Iris pigment epithelial cell (primary cell): ENCODE measurements at places on chromosomes 2 and 18.

DNA sequence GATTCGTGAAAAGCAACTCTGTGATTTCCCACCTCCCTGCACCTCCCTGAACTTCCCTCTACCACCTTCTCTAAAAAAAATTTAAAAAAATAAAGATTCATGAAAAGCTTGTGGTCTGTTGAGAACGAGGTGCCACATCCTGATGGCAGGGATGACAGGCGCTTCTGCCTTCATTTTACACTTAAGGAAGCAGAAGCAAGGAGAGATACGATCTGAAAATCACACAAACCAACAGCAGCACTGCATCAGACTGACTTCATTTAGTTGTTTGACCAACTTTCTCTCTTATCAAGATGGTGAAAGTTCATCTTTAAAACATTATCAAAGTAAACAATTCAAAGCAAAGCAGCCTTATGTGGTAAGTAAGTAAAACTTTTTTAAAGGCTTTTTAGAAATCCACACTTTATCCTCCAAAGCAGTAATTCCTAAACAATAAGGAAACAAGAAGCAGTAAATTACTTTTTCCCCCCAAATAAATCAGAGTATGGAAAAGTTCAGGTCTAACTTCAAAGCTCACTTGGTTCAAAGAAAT, 15.5 kb downstream of the WDFY1 start:
- DNase-seq = peak; percentile 23

DNA sequence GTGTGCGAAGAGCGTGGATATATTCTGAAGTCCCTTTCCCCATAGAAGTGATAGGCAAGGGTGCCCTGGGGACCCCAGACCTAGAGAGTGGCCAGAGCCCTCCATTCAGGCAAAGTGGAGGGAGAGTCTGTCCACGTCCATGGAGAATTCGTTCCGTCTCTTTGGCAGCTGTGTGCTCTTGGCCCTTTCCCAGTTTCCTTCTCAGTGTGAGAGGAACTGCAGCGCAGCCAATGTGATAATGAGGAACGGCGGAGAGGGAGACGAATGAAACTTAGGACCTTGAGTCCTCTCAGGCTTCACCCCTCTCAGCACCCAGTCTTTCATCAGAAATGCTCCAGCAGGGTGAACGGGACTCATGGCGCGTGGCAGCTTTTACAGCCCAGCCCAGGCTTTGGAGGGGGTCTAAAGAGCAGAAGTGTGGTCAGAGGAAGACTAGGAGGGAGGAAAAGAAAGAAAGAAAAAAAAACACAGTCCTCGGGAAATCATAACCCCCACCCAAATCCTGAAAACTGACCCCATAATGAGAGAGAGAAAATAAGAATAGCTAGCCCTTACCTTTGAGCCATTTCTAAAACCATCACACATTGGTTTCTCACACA, 95.0 kb upstream of the RIOK3 start:
- DNase-seq = no peak

DNA sequence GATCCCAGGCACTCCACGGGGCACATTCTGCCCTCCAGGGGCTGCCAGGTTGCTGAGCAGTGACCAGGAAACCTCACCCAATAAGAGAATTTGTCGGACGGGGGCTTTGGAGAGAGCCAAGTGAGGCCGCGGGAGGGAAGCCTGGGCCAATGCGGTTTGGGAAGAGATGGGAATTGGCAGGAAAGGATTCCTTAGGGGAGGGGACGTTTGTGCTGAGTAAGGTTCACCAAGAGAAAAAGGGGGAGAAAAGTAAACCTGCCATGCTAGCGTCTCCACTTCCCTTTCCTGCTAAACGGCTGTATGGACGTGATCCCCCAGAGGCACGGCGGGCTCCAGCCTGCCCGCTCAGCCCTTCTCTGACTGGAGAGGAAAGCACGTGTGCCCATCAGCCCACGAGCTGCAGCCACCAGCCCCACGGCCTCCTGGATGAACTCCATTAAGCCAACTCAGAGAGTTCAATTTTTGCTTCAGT, 194.4 kb upstream of the ID2 start:
- no peak for DNase-seq

DNA sequence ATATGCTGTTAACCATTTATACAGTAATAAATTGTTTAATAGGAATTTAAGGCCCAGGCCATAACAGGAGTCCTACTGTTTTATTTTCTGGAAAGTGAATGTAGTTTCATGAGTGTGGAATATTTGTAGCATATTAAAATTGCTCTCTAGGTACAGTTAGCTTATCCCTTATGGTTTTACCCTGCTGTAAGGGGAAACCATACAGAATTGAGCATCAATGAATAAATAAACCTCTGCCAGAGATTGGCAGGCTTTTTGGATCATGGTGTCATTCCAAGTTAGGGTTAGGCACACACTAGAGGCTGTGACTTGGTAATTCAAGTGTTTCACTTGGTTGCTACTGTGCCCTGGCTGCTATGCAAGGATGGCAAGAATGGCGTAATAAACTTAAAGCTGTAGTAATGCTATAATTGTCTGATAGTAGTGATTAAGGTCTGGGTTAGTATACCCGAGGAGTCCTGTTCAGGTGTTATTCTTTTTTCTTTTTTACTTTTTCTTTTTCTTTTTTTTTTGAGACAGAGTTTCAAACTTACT, 30.4 kb downstream of the BMPR2 start:
- DNase-seq = no peak

- DNase-seq = no peak
Observed at GRCh38 chr2:23713351-23713750, 213.6 kb downstream of the ATAD2B start.

GRCh38 chr2:219356834-219357233, 24.3 kb upstream of the RESP18 start:
- no peak for DNase-seq

DNA sequence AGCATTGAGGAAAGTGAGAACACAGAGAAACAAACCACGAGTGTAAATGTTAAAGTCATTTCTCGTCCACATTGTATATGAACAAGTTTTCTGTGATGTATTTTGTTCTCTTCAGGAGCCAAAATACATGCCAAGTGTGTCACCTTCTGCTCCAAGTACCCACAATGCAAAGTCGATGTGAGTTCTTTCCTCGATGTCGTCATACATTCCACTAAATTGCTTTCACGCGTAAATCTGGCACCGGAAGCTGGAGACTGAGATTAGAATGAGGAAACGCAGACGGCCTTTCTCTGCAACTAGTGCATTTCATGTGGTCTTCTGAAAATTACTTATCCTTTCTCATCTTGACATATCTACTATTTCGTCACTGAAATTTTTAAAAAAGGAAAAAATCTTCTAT, 118.5 kb upstream of the SALL3 start:
- no peak for DNase-seq

DNA sequence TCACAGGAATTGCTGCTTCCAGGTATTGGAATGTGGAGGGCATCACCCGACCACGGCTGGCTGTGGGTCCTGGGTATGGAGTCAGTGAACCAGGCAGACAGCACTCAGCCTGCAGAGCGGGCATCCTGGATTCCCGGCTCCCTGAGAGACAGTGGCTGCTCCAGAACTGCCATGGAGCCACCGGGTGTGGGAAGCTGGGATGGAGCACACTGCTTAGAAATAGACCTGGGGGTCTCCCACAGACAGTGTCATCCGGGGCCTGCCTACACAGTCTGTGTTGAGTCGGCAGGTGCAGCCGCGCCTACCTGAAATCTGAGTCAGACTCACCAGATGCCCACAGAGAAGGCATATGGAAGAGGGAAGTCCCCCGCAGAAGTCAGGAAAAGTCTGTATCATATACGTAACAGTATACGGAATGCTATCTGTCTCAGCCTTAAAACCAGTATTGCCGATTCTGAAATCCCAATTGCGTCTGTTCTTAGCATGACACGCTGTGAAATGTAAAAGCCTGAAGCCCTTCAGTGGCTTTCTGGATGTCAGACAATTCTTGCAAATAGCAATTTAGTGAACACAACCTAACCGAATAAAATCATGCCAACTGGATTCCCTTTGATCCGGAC, 509.7 kb upstream of the MYT1L start:
- no peak for DNase-seq

DNA sequence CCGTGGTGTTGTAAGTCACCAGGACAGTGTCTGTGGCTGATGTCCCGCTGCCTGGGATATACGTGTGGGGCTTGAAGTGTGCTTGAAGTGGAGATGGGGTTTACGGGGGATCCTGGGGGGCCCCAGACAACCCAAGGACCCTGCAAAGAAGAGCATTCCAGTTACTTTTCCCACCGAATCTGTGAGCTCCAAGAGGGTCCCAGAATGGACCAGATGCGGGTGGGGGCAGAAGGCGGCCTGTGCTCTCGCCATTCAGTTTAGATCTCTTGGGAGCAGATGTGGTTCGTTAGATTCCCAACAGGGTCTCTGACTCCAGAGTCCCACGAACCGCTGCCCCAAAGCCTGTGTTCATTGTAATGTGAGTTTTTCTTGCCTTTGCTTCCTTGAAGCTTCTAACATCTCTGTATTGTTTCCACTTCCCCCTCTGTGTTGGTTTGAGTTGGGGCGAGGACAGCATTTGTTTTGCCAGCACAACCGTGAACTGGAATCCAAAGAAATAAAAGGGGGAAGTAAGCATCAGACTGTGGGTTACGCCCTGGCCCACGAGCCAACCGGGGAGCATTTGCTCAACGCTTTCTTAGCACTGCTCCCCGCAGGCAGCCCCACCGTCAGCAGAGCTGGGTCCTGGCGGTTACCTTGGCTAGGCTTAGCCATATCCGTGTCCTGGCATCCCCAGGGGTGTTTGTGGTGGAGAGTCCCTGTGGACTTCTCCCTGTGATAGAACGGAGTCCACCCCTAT, 92.1 kb downstream of the SH3BP4 start:
- no peak for DNase-seq

DNA sequence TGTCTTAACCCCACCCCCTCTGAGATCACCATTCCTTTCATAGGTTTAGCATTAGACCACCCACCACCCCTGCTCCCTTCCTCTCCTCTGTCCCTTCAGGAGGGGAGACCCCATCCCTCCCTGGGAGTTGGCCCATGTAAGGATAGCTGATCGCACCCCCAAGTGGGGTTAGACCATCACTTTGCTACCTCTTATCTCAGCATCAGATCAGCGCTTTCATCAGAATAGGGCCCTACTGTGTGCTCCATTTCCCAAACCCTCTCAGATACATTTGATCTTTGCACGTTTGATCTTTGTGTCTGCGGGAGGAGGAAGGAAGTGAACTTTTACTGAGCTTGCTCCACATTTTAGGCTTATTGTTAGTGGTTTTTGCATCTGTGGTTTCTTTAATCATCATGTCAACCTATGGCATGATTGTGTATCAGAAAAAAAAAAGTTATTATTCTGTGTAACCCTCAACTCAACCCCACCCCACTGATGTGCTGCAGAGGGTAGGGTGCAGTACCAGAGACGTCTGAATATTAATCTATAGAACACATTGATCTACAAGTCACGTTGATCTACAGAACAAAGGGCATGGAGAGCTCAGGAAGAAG, 81.2 kb downstream of the PDCL3 start:
- no peak for DNase-seq

DNA sequence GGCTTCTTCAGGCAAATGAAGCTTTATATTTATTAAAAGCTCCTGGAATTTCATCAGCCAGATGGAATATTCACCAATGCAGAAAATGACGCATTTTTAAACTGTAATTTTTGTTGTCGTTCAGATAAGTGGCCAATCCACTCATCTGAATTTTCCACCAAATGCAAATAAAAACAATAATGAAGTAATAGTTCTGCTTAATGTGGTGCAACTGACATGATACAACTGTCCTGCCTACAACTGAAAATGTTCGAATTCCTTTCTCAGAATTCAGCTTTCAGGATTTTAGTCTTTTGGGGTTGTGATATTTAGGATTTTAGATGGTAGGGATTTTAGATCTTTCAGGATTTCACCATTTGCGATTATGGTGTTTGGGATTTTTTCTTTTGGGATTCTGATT, 27.1 kb upstream of the PUM2 start:
- DNase-seq = no peak

- DNase-seq = no peak
Observed at GRCh38 chr2:136051001-136051724, 65.7 kb upstream of the DARS1 start.

- no peak for DNase-seq
Observed at GRCh38 chr2:216164576-216164975, 55.4 kb downstream of the XRCC5 start.
